ENCODE measurements at places on chromosomes 13 and 19. TPM values are rescaled to one million over a fixed set of nuclear protein-coding genes. Genes with fewer than 3 reads are reported as not detected.

Gene OR7G2
- total RNA-seq, result not detected

Gene KRTDAP
- not detected for total RNA-seq

Gene LRRC8E
- not detected for total RNA-seq

Gene LGALS7B
- total RNA-seq, result not detected

All from mononuclear cell (primary cell).